ENCODE measurements at places on chromosomes 5 and 9. TPM values are rescaled to one million over a fixed set of nuclear protein-coding genes. Genes with fewer than 3 reads are reported as not detected.

- no peak for DNase-seq
These were observed 73.6 kb downstream of the PSD2 start for GRCh38 chr5:139869042-139869790.

GRCh38 chr9:33453286-33453860, 6.0 kb upstream of the AQP3 start:
- DNase-seq: no peak

- DNase-seq: no peak
These were observed 53.0 kb upstream of the WWC1 start for GRCh38 chr5:168238463-168238862.

- no peak for DNase-seq
These were observed 71.1 kb upstream of the LHFPL2 start for GRCh38 chr5:78719504-78720219.

DNA sequence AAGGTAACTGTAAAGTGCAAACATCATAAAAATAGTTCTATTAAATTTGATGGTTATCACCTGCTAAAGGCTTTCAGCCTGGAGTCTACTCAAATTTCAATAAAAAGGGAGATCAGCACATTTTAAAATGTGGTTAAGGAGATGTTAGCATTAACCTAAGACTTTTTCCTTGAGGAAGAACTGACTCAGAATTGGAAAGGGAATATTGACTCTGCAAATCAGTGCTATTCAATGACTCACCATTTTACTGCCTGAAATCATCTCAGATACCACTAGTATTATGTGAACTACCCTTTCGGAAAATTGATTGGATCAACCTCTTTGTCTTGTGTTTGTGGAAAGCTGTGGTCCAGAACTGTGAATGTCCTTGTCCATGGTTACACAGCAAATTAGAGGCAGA, 113.3 kb downstream of the ADRB2 start:
- no peak for DNase-seq

GRCh38 chr5:139155333-139155732, 42.8 kb downstream of the SIL1 start:
- no peak for DNase-seq

GRCh38 chr9:123002754-123003153, 30.7 kb upstream of the GPR21 start:
- no peak for DNase-seq

- no peak for DNase-seq
These were observed 26.3 kb downstream of the LIFR start for GRCh38 chr5:38529955-38530646.

DNA sequence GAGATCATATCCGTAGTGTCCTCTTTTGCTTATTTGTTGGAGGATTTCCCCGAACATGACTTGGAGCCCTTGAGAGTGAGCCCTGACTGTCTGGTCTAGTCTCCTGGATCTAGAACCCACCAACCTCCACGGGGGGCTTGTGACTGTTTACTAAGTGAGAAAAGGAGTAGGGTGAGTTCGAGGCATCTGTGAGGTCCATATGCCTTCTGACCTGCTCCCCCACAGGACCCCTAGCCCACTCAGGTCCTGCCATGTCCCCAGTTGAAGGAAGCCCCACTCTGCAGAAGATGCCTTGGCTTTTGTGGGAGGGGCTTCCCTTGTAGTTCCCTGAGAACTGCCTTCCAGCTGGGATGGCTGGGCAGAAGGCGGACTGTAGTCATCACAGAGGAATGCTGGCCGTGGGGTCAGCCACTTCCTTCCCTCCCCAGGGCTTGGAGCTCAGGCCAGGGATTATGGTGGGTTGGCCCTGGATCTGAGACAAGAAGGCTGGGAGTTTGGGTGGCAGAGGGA, 7.0 kb upstream of the IRF1 start:
- DNase-seq: no peak

DNA sequence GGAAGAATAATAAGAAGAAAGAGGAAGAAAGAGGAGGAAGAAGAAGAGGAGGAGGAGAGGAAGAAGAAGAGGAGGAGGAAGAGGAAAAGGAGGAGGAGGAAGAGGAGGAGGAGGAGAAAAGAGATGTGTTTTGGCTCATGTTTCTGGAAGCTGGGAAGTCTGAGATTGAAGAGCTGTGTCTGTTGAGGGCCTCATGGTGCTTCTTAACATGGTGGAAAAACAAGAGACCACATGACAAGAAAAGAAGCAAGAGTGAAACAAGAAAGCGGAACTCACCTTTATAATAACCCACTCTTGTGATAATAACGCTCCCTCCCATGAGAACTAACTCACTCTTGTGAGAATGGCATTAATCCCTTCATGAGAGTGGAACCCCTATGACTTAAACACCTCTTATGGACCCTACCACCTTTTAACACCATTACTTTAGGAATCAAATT, 36.1 kb upstream of the RANBP6 start:
- DNase-seq: no peak

GRCh38 chr5:116616876-116617275, 42.3 kb upstream of the SEMA6A start:
- DNase-seq: no peak

DNA sequence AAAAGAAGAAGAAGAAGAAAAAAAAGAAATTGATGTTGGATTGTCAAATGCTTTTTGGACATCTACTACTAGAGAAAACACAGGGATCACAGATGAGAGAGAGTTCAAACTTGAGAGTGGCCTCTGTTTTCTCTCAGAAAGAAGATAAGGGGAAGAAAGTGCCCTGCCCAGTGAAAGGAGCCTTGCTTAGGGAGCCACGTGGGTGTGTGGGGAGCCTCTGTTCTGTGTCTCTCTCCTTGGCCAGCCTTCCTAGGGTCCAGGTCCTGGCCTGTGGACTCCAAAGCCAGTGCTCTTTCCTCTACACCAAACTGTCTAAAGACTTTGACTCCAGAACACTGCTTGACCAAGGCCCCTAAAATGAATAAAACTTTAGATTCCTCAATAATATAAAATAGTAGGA, 22.0 kb upstream of the COL15A1 start:
- DNase-seq: no peak

DNA sequence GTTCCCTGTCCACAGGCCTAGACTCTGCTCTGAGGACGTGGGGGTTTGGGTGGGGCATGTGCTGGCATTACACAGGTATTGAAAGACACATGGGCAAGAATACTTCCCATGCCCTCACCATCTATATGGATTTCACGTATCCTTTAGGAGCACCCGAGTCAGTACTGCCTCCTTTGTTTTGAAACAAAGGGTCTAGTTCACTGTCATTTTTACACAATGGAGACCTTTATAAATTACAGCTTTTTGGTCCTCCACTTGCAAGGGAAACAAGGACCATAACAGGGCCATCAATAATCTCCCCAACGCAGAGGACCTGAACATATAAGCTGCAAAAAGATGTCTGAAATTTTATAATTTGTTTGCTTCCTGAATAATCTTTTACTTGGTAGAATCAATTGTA, 24.9 kb upstream of the CRHBP start:
- no peak for DNase-seq

DNA sequence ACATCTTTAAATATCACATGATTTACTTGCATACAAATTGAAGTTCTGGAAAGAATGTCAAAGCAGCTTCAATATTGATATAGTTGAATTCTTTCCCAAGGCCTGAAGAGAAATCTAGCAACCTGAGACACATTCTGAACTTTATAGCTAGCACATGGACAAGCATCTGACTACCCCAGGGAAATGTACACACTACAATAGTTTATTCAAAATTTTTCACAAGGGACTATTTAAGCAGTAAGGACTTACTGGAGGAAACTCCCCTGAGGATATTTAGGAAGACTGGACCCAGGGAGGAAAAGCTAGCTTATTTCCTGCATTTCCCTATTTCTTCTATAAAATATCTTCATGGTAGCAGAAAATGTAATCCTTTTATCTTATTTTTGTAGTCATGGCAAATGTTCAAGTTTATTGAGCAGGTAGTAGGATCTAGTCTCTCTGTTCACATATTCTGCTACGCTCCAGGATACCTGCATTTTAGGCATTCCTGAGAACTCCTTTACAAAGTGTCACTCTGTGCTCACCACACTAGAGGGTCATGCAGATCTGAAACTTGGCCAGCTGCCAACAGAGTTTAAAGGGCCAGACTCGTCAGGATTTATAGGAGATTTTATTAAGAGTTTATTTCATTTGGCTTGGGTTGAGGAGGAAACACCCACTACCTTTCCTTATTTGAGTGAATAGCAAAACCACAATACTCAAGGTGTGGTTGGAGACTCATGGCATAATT, 348.4 kb upstream of the FTMT start:
- DNase-seq: no peak

DNA sequence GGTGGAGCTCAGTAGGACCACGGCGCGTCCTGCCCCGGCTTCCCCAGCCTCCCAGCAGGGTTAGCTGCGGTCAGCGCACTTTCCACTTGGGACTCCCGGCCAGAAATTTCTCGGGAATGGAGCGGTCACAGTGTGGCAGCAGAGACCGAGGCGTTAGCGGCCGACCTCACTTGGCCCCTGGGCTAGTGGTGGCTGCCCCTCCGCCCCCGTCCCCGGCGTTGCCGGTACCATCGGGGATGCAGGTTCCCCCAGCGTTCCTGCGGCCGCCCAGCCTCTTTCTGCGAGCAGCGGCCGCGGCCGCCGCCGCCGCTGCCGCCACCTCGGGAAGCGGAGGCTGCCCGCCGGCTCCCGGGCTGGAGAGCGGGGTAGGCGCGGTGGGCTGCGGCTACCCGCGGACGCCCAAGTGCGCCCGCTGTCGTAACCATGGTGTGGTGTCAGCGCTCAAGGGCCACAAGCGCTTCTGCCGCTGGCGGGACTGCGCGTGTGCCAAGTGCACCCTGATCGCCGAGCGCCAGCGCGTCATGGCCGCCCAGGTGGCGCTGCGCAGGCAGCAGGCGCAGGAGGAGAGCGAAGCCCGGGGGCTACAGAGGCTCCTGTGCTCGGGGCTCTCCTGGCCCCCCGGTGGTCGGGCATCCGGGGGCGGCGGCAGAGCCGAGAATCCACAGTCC, 460 bp downstream of the DMRTA1 start:
- DNase-seq: no peak

DNA sequence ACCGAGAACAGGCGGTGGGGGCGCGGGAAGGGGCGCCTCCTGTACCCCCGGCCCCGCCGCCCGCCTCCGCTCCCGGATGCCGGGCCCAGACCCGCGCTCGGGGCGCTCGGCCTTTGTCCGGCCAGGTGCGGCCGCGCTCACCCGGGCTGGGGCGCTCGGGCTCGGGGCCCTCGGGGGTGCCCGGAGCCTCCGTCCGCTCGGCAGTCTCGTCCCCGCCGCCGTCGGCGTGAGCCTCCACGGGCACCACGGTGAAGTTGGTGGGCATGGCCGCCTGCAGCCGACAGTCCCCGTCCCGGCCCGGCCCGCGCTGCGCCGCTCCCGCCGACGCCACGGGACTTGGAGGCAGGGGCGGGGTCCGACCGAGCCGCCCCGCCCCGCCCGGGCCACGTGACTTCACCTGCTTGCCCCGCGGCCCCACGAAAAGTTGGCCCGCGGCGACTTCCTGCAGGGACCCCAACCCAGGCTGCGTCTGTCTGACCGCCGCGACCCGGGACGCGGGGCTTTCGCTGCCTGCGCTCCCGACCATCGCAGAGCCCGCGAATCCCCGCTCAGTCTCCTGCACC, at the start of gene SLC12A7:
SLC12A7 (minus strand) TSS at position 337 of the 563 bp plus-strand sequence; CDS start at position 265, 72 bp downstream.
- peak; percentile 75 for DNase-seq

- no peak for DNase-seq
These were observed 361.8 kb downstream of the CDH18 start for GRCh38 chr5:19626211-19626610.

DNA sequence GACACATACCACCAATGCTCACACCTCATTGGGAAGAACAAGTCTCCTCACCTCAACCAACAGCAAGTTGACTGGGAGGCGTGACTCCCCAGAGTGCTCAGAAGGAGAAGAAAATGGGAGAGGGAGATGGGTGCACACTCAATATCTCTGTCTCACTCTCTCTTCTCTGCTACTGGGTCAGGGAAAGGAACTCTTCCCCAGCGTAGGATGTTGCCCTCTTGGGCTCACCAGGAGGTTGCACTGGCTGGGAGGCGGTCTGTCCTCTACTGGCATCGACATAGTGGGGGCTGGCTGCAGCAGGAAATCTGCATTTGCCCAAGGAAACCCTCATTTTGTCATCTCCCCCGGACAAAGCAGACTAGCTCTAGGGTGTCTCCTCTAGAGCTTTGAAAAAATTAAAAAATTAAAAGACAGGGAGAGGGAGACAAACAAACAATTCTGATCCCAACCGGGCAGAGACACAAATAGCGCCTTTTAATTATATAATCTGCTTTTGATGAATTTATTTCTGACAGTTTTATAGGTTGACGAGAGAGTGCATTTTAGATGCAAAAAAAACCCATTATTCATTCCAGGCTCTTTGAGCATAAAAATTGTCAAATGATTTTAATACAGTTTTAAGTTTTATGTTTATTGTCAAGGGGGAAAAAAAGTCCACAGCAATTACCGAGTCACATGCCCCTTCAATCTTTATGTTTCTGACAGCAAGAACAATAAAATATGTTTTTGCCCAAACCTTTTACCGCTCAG, 179.3 kb upstream of the MVB12B start:
- no peak for DNase-seq

DNA sequence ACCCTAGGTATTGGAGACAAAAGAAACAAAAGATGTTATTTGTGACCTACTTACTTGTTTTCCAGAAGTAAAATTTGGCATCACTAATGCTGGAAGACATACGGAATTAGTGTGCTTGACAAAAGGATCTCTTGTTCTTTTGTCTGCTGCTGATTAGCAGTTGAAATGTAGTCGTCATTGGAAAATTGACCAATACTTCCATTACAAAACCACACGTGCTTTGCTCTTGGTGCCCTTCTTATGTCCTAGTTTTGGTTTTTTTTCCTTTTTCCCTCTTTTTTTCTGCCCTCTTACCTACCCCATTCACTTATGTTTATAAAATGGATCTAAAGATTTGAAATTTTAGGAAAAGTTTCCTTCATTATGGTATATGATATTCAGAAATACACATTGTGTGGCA, 197.4 kb downstream of the FER start:
- DNase-seq: no peak

DNA sequence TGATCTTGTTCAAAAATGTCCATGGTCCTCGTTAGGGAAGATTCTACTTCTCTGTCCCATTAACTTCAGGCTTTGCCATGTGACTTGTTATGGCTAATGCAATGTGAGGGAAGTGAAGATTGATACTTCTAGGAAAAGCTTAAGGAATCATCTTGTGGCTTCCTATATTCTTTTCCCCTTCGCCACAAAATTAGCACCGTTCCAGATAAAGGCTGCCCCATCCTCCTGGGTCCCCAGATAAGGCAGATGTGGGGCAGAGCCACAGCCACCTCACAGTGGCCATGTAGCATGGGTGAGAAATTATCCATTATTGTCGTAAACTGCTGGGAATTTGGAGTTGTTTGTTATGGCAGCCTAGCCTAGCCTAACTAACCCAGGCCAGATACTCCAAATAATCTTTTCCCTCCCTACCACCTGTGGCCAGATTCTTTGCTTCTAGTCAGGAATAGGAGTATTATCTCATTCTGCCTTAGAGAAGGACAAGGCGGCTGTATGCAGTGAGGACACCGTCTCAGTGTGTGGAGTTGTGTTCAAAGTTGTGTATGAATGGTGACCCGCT, 31.9 kb upstream of the BOD1 start:
- DNase-seq: no peak

PAEP gene
- total RNA-seq: not detected

RHOBTB3 gene
- 6.6 TPM for total RNA-seq

OR1J2 gene
- 0.34 TPM for total RNA-seq

ANKRD20A1 gene
- 2.1 TPM for total RNA-seq

RALGDS gene
- total RNA-seq: 45.3 TPM

CSNK1G3 gene
- total RNA-seq: 46.9 TPM

IL12B gene
- total RNA-seq: 0.08 TPM

CXCL14 gene
- not detected for total RNA-seq

PCDHA11 gene
- total RNA-seq: not detected

IL9 gene
- total RNA-seq: 0.93 TPM

Data from activated naive CD4-positive, alpha-beta T cell treated with anti-CD3 and anti-CD28 coated beads, Interleukin-2, amount 50 U/mL, for 72 hours (primary cell).